HTR-8/SVneo (cell line): ENCODE measurements at places on chromosomes 5 and 9.

GRCh38 chr5:93395010-93395409 is 186.0 kb downstream of the NR2F1-AS1 start:
- no peak for DNase-seq

GRCh38 chr9:32427111-32427873 is 42.8 kb downstream of the ACO1 start:
- DNase-seq = no peak

GRCh38 chr9:20925256-20926045 is 106.0 kb downstream of the HACD4 start:
- no peak for DNase-seq

DNA sequence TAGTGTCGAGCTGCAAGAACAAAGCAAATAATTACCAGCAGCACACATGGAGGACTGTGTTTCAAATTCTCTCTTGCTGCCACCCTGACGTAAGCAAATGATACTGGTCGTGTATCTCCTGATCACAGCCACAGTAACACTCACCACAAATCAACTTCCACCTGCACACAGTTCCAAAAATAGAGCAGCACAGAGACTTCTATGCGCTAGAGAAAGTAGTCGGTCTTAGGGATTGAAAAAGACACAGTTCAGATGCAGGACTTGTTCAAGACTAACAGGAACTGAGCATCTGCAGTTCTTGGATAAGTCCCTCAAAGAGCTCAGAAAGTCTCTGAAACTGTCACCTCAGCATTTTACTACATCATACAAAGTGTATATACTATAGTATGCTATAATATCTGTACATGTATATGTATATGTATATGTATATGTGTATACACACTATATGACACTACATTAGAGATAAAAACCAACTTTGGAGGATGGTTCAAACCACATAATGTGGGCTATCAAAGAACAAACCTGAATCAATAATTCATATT is 279.0 kb downstream of the GLIS3 start:
- no peak for DNase-seq

DNA sequence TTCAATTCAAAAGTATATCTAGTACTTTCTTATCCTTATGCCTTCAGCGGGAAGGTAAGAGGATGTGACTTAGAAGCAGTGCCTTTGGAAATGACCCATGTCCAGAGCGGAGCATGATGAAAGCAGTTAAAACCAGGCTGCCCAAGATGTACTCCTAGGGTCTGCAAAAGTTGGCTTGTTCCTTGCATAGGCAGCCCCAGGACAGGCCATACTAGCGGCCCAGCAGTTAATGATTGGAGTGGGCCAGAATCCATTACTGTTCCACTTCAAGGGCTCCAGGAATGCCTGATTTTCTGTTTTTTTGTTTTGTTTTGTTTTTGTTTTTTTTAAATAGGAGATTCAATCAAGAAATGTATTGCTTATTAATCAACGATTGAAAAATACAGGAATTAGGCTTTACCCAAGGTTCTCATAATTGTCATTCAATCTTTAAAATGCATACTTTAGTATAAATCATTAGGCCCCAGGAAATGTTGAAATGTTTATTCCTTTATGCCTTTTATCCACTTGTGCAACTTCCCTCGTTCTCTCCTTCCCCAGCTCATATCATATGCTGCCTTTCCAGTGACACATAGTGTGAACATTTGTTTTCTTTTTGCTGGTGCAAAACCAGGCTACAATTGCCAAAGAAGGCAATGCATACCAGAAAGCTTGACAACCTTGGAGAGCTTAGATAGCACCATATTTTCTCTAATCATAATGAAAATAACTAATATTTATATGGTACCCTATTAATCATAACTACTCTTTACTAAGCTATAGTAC is 190.8 kb downstream of the ARHGEF28 start:
- no peak for DNase-seq

DNA sequence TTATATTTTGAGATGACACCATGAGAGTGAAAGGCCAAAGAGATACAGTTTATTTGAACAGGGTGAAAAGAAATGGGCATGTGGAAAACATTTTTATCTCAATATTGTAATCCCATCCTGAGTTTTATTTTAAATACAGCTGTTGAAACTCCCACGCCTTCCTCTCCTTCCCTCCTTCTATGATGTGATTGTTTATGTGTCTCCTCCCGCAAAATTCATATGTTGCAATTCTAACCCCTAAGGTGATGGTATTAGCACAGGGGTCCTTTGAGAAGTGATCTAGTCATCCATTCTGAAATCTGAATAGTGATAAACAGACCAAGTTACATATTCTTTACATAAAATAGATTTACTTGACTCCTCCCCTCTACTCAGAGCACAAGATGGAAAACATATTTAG is 1275.4 kb upstream of the C9orf72 start:
- DNase-seq = no peak

GRCh38 chr9:34440017-34440416 is 18.4 kb downstream of the FAM219A start:
- no peak for DNase-seq

GRCh38 chr5:38921174-38921573 is 75.4 kb downstream of the OSMR start:
- no peak for DNase-seq

DNA sequence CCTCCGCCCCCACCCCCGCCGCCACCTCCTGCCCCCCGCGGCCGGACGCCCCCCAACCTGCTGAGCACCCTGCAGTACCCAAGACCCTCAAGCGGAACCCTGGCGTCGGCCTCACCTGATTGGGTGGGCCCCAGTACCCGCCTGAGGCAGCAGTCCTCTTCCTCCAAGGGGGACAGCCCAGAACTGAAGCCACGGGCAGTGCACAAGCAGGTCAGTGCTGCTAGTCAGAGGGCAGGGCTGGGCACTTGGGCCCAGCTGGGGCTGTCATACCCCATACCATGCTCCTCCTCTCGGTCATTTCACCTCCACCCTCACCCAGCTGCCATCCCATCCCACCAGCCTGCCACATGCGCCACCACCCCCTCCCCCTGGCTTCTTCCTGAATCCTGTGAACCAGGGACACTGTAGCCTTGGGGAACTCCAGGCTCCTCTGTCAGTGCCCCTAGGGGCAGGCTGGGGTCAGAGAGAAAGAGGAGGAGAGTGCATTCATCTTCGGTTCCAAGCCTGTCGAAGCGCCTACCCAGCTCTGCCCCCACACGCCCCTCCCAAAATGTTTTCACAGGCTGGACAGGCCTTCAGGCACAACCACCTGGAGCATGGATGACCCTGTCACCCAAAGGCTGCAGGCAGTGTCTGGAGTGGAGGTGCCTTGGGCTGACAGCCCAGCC is 122.0 kb downstream of the DAB2IP start:
- DNase-seq = no peak
